ENCODE measurements at places on chromosomes 1 and 21.

DNA sequence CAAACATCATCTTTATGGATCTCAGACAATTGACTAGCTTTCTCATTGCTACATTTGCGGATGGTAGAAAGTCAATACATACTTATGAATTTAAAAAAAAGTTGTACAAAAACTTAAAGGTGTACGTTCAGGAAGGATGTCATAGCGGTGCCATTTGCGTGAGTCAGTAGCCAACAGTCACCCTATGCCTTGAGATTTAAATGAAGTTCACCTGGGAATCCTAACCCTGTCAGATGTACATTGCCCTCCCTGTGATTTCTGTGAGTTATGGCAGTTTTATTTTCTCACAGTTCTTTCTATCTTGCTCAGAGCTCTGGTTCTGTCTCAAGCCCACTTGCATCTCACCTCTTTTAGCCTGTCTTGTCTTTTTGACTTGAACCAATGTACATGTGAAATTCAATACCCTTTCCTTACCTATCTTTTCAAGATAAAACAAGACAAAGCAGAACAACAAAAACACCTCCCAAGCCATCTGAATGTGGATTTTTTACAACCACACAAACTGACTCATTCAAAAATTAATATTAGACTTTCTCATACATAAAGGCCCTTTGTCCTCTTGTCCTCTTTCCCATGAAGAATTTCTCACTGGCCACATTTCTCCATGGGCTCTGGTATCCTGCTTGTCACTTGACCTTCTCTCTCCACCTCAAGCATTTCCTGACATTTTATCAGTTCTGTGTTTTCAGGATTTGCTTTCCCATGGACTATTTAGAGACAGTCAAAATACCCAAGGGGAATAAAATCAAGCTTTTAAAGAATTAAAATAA is 25.3 kb upstream of the ZNF697 start:
- no peak for DNase-seq

DNA sequence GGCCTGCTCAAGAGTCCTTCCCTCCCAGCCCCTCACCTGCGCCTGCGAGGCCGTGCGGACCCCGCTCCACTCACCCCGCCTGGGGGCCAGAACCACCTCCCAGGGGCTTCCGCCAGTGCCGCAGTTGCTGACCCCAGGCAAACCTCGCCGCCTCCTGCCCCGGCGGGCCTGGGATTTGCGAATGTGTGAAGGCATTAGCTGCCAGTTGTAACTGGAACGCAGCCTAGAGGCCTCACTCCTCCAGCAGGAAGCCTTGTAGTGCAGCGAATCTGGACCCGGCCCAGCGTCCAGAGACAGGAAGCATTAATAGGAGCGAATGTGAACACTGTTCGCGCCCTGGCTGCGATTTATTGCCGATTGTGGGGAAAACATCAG is 140.9 kb upstream of the ARHGEF16 start:
- no peak for DNase-seq

- DNase-seq, result no peak
Observed at GRCh38 chr21:15455819-15456462, 273.8 kb upstream of the USP25 start.

DNA sequence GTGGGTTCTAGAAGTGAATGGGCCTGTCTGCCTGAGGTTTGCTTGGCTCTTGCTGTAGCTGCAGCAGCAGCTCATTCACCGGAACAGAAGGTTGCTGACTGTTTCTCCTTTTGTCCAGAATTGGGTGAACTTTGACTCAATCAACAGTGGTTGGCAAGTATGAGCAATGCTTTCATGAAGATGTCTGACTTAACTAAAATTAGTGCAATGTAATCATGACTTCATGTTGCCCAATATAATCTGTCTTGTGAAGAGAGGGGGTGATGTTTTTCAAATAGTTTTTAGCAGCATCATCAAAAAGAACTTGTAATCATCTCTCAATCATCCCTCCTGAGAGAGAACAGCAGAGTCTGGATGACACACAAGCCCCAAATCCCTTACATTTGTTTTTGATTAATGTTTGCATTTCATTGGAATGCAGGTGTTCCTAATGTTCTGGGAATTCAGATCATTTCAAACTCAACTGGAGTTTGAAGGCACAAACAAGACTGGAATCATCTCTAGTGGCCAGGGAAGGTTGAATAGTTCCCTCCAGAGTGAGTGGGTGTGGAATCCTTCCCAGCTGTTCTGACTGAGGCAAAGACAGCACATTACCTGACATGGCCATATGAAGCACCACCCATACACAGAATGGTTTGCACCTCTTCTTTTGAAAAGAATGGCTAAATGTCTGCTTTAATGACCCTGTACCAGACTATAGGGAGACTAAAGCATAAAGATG is 82.9 kb downstream of the HLX start:
- DNase-seq, result no peak

DNA sequence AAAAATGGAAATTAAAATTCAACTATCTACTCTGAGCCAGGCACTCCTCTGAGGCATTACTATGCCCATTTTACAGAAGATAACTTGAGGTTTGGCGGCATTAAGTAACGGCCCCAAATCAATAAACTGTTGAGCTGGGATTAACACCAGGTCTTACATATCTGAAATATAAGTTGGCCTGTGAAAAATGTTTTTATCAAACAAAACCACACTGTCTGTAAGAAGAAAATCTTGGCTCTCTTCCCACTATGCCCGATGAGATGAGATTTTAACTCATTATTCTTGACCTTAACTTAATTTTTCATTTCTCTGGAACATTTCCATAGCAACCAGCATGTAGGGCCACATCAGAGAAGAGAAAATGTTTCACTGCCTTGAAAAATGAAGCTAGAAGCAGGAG is 21.8 kb downstream of the RC3H1 start:
- no peak for DNase-seq

GRCh38 chr1:193537266-193538002 is 351.0 kb upstream of the B3GALT2 start:
- DNase-seq, result no peak

GRCh38 chr1:115977499-115978258 is 1.4 kb downstream of the SLC22A15 start:
- DNase-seq, result no peak

- DNase-seq, result no peak
Observed at GRCh38 chr1:230094746-230095145, 27.7 kb downstream of the GALNT2 start.

DNA sequence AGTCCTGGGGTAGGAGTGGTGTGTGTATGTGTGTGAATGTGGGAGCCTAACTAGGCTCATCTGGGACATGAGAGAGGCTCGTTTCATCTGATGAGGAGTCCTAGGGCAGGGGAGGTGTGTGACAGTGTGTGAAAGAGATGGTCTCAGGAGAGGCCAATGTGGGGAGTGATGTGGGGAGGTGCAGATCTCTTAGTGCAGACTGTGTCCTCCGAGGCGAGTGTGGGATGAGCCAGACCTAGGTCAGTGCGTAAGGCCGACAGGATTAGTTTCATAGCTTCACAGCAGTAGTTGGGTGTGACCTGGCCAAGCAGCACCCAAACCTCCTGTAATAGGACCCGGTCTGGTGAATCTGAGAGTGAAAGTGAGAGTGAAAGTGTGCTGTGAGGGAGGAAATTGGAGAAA is 94.7 kb downstream of the LIPI start:
- DNase-seq, result no peak

- DNase-seq, result peak; percentile 31
Observed at GRCh38 chr1:111463029-111463683, 10.6 kb upstream of the C1orf162 start.

GRCh38 chr1:159826441-159827101 is at the start of gene SLAMF8:
Gene SLAMF8 (plus strand): TSS chr1:159826873. CDS start chr1:159826899, 26 bp downstream.
- no peak for DNase-seq

DNA sequence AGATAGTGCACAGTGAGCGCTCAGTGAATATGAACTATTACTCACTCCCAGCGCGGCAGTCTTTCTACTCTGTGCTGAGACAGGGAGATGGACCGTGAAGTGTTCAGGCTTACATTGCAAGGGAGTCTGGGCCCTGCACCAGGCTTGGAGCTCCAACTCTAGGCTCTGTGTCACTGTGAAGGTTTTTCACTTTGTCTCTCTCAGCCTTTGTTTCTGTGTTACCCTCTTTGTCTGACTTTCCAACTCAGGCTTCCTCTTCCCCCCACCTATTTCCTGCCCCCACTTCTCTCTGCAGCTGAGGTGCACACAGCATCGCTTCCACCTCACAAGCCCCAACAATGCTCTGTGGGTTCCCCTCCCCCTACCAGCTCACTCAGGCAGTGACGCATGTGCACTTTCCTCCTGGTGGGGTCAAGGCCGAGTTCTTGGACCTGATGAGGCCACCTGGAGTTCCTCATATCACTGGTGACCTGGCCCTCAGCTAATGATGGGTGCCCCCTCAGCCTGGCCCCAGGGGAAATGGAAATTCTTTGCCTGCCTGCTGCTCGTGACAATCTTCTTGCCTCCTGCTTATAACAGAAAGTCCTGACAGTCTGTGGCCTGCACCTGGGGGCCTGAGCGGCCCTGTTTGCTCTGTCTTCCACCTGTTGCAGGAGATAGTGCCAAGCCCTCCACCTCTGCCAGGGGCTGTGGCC is 1.1 kb upstream of the LCK start:
- DNase-seq, result peak; percentile 56

DNA sequence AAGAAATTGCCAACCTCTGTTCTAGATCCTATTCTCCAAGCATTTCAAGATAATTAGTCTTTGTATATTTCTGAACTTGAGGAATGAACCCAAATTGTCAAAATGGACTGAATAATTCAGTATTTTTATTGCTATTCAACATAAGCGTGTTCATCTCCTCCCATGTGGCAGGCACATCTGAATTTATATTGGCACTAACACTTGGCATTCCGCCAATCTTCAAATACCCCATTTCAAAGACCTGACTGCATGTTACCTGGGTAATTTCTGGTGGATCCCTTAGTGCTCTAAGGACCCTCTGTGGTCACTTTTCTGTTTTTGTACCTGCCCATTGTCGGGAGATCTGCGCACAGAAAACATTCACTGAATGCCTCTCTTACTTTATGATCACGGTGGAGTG is 66.6 kb downstream of the BACE2 start:
- no peak for DNase-seq

DNA sequence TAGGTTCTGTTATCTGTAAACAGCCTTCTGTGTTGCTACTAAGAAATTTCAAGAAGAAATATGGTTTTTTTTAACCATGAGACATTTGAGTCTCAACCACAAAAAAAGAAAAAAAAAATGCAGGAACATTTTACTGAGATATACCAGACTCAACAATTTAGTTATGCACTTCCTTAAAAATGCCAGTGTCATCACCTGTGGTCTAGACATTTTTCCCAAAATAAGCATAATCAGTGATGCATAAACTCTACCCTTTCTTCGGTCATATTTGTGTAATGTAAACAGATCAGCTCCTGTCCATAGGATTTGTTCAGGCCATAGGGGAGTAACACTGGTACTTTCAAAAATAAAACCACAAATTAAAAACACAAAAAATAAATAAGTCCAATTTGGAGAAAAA is 122.6 kb upstream of the TNFSF4 start:
- no peak for DNase-seq

DNA sequence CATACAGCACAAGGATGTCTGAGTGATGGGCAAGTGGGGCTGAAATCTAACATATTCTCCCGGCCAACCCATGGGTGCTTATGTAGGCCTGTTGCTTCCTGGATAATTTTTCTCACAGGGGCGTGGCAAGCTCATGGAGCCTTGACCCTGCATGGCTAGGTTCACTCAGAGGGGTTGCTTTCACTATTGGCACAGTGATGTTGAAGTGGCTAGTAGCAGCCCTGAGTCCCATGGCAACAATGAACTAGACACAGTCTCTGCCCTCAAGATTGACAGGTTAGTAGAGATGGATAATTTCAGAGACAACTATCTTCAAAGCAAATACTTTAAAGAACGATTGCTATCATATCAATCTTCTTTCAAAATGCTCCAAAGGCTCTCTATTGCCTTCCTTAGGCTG is 6.5 kb upstream of the MAB21L3 start:
- no peak for DNase-seq

DNA sequence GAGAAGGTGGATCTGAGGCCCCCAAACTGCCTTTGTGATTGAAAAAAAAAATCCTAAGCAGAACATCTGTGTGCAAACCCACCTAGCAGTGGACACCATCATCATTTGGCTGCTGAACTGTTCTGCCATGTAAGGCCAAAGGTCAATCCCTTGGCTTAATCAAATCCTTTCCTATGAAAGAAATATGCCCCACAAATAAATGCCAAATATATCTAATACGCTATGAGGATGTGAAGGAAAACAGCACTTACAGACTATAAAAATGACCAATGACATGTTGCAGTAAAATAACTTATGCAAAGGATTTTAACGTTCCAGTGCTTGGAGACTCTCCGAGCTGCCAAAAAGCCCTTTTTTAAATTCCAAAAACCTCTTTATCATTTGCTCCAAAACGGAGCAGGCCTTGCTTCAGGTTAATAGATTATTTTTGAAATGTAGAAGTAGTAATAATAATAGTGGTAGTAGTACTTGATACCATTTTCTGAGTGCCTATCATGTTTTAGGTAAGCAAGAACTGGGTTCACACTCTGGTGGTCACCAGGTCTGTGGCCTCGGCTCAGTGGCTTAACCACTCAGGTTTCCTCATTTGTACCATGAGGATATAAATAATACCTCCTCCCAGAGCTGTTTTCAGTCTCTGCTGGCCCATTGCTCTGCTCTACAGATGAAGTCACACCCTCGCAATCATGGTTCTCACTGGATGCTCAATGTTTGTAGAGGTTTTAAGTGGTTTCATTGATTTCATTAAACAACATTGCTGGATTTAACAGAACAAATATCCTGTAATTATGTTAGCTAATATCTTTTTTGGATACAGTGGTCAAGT is 47.9 kb upstream of the EDEM3 start:
- DNase-seq, result no peak

DNA sequence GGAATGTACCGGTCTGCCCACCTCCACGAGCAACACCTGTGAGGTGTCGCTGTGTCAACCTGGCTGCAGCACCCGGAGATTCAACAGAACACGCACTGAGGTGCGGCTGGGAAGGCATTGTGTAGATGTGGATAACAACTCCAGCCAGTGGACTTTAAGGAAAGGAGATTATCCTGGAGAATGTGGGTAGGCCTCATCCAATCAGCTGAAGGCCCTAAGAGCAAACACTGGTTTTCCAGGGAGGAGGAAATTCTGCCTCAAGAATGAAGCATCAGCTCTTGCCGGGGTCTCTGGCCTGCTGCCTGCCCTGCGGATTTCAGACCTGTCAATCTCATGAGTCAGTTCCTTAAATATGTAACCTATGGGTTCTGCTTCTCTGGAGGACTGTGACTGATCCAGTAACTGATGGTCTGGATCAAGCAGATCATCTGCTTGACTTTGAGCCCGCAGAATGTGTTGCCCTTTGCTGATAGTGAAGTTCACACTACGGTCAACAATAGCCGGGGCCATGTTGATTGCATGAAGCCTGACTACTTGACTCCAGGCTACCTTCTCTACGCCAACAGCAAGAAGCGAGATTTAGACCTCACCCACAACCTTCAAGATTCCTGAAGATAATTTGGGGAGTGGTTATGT is 15.9 kb upstream of the PRDM15 start:
- peak; percentile 77 for DNase-seq

GRCh38 chr1:41835485-41835884 is 83.2 kb downstream of the HIVEP3 start:
- DNase-seq, result no peak

GRCh38 chr21:42039911-42040351 is 29.8 kb upstream of the ZBTB21 start:
- DNase-seq, result no peak

GRCh38 chr1:2320006-2320405 is 71.3 kb downstream of the MORN1 start:
- DNase-seq, result no peak
